NCI-H1930 (cell line): ENCODE measurements at places on chromosomes 7 and 10.

GRCh38 chr7:88289564-88290025, 17.1 kb downstream of the STEAP4 start:
- no peak for DNase-seq

DNA sequence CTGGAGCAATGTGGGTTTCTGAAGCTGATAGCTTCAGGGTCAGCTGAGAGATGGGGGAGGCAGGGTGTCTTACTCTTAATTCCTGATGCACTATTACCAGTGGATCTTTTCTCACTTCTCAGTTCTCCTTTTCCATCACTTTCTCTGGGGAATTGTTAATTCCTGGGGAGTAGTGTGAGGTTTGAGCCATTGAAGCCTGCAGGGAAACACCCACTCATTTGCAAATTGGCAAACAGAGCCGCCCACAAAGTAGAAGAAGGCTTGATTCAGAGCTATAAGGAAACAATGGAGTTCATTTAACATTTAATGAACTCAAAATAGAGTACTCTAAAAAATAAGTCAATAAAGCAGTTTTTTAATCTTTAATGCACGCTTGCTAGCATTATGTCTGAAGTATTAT, 4.3 kb upstream of the TECTB start:
- DNase-seq: no peak

- no peak for DNase-seq
Measured at GRCh38 chr10:130040817-130041330, 69.8 kb downstream of the C10orf143 start.

- no peak for DNase-seq
Measured at GRCh38 chr7:159094023-159094740, 50.5 kb downstream of the VIPR2 start.

- no peak for DNase-seq
Measured at GRCh38 chr10:58367069-58367468, 18.1 kb upstream of the TFAM start.

DNA sequence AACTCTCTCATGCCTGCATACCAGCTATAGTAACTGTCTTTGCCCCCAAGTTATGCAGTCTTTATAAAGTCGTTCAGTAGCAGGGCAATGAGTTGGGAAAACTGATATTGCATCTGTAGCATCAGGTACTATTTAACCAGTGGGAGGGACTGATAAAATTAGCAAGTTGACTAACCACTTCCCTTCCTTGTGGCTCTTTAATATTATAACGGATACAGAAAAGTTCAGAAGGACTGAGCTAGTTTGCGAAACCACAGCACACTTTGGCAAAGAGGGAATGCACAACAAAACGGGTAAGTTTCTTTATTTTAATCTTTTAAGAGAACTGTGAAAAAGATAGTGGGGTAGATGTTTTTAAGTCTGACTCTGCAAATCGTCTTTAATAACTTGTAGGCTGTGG, 205.3 kb upstream of the HDAC9 start:
- no peak for DNase-seq

- no peak for DNase-seq
Measured at GRCh38 chr7:3279147-3279818, 21.8 kb upstream of the SDK1 start.

- DNase-seq: peak; percentile 0
Measured at GRCh38 chr10:84214612-84215235, 10.6 kb downstream of the LRIT2 start.

DNA sequence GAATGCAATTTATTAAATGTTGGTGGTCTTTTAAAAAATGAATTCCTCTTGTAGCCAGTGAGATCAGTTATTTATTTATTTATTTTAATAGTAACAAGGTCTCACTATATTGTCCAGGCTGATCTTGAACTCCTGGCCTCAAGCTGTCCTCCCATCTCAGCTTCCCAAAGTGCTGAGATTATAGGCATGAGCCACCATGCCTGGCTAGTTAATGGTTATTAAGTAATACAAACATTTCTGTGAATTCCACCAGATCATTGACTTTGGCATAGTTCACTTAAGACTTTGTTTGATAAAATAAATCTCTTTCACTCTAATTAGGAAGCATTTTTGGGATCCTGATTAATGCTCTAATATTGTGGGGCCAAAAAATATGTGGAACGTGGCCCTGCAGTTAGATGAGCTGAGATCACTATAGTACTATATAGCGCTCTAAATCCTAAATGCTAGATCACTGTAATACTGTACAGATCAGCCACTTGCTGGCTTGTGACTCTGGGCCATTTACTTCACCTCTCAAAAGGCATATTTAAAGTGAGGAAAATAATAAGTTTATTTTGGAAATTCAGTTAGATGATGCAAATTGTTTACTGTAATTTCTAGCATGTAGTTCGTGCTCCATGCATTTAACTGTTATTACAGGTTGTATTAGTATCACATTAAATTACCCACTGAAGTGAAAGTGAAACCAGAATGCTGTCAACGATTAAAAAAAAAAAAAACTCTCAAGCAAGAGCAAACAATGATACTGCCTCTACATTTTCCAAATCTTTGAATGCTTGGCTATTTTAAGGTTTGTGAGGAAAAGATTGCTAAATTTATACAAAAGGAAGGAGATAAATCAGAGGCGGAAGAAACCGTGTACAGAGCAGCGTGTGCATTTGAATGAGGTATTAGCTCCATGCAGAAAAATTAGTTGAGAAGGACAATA, 15.9 kb upstream of the FAS start:
- no peak for DNase-seq

- DNase-seq: no peak
Measured at GRCh38 chr10:4812046-4812445, 14.0 kb upstream of the AKR1E2 start.
